ENCODE measurements at places on chromosomes 2 and 18.

GRCh38 chr18:75210274-75211001, at the start of gene TSHZ1:
Gene TSHZ1 (plus strand): TSS chr18:75210797. CDS start chr18:75211877, 1,080 bp downstream.
- peak; percentile 39 for ATAC-seq

GRCh38 chr2:144582651-144583380, 62.9 kb upstream of the ZEB2 start:
- ATAC-seq = no peak

GRCh38 chr2:47354013-47354847, 48.7 kb upstream of the MSH2 start:
- ATAC-seq = no peak

DNA sequence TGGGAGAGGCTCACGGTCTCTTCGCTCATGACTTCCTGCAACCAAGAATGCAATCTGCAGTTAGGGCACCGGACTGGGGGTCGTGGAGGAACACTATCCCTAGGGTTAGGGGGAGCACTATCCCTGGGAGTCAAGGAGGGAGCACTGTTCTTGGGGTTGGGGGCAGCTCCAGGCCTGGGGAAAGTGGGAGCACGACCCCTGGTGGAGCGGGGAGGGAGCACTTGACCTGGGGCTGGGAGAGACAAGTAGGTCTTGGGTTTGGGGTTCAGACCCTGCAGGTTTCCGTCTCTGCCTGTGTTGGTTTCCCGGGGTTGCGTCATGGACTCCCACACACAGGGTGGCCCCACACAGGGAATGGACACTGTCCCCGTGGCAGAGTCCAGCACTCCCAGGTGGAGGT, 133.6 kb downstream of the TPO start:
- ATAC-seq = no peak

- ATAC-seq = no peak
Observed at GRCh38 chr2:101401906-101402305, 14.6 kb upstream of the CREG2 start.

DNA sequence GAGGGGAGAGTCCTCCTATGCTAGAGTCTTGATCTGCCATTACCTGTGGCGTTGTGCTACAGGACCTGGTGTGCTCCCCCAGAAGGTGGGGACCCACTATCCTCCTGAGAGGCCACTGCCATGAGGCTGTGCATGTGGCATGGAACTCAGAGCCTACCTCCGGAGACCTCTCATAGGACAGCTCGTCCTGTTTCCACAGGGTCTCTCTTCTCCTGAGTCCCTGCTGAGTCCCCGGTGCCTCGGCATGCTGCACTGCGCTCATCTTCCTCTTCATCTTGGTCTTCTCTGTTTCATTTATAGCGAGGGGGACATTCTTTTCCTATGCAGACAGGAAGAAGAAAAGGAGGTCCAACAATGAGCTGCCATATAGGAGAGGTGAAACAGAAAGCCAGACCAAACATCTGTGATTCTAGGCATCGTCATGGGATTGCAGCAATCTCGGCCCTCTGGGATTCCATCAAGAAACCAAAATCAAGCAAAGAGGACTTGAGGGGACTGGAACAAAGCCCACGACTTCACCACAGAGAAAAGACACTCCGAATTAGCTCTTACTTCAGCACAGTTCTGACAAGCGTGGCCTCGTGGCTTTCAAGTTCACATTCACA, 83.7 kb downstream of the KCNF1 start:
- ATAC-seq = no peak

DNA sequence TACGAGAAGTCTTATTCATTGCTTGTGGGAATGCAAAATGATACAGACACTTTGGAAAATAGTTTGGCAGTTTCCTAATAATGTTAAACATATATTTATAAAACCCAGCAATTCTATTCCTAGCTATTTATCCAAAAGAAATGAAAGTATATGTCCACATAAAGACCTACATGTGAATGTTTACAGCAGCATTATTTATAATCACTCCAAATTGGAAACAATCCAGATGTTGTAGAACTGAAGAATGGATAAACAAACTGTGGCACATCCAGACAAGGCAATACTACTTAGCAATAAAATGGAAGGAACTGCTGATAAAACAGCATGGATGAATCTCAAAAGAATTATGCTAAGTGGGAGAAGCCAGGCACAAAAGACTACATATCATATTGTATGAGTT, 19.3 kb downstream of the MRPL33 start:
- no peak for ATAC-seq

GRCh38 chr18:8402237-8402636, 207.0 kb upstream of the RAB12 start:
- no peak for ATAC-seq

DNA sequence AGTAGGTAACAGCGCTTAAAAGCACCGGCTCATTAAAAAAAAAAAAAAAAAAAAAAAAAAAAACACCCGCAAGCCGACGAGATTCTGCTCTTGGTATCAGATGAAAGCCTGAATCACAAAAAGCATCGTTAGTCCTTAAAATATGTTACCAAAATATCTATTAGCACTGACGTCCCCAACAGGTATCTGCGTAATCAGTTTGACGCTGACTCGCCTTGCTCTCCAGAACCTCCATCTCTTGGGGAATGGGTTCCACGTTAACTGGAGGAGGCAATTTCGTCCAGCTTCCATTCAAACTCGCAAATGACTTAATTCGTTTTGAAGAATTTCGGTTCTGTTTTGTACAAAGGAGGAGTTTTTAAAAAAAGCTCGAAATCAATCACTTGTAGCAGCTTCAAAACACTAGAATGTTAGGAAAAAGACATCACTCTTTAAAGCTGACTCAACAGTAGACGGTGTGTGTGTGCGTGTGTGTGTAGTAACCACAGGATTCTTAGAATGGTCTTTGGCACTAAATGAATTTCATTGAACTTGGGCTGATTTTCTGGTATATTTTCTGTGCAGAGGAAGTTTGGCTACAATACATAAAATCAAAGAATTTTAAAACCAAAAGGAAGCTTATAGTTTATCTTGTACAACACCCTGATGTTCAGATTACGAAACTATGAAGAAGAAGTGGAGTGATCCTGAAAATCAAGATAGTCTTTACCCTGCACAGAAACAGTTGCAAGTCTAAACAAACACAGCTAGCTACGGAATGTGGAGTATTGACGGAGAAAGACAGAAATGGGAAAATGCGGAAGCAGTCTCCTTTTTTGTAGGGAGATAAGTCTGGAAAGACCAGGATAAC, 1.1 kb upstream of the PGAP1 start:
- ATAC-seq = peak; percentile 49

Data from activated CD4-positive, CD25-positive, alpha-beta regulatory T cell treated with anti-CD3 and anti-CD28 coated beads, Interleukin-2, amount 50 U/mL, for 24 hours (primary cell).